ENCODE measurements at places on chromosomes 6 and 20. TPM values are rescaled to one million over a fixed set of nuclear protein-coding genes. Genes with fewer than 3 reads are reported as not detected.

- H3K27ac ChIP-seq = no peak overlapping the region
- H3K4me1 ChIP-seq = no peaks in the 10 kb centered on the region
- no peak for DNase-seq
- H3K4me3 ChIP-seq = no peak overlapping the region
Measured at GRCh38 chr6:97563529-97563928, 280.5 kb upstream of the MMS22L start.

The SLC13A3 gene
- 0.67 TPM for total RNA-seq

DNA sequence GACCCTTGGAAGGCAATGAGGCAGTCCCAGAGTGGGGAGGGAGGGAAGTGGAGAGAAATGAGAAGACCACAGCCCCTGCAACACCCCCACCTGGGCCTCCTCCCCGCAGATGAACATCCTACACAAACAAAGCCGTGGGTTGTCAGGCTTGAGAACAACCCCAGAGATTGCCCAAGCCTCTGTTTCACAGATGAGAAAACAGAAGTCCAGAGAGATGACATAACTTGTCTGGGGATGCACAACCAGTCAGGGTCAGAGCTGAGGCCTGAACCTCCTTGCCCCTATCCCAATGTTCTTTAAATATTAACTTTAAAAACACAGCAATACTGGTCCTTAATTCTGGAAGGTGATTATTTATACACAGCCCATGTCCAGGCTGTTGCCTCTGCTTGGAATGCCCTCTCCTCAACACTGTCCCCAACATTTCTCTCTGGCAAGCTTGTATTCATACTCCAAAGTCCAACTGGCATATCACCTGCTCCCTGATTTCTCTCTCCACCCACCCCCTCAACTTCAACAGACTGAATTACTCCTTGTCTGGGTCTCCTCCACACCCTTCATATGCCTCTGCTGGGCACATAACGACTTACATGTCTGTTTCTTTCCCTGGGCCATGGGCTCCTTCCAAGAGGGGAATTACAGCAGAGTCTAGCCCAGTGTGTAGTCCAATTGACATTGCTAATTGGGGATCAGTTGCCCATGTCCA is 135.5 kb upstream of the LRFN2 start:
- H3K36me3 ChIP-seq = no peaks in the 10 kb centered on the region
- no peak for DNase-seq
- H3K27ac ChIP-seq = no peak overlapping the region
- H3K4me1 ChIP-seq = no peaks in the 10 kb centered on the region
- H3K27me3 ChIP-seq = no peaks in the 10 kb centered on the region
- no peak overlapping the region for H3K4me3 ChIP-seq

DNA sequence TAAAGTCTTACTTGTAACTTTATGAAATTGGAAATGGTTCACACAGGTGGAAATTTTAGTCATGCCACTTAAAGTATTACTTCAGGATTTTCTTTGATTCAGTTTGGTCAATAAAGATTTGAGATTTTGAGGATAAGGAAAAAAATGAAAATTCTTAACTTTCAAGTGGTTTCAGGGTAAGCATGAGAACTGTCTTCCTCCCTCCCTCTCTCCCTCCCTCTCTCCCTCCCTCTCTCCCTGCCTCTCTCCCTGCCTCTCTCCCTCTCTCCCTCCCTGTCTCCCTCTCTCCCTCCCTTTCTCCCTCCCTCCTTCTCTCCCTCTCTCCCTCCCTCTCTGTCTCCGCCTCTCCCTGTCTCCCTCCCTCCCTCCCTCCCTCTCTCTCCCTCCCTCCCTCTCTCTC is 36.9 kb downstream of the L3MBTL3 start:
- H3K27me3 ChIP-seq = no peaks in the 10 kb centered on the region
- no peak overlapping the region for H3K27ac ChIP-seq
- H3K36me3 ChIP-seq = peaks cover 79% of the 10 kb centered on the region
- H3K4me1 ChIP-seq = no peaks in the 10 kb centered on the region
- H3K4me3 ChIP-seq = no peak overlapping the region
